Non-pigmented ciliary epithelial cell (primary cell): ENCODE measurements at places on chromosomes 16 and 17.

- DNase-seq: no peak
Observed at GRCh38 chr16:78415013-78415412, 315.6 kb downstream of the WWOX start.

- no peak for DNase-seq
Observed at GRCh38 chr17:68383443-68384321, 73.6 kb downstream of the WIPI1 start.

GRCh38 chr17:50214976-50215760 lies 13.7 kb upstream of the COL1A1 start:
- no peak for DNase-seq

GRCh38 chr17:42891539-42892152 lies 9.0 kb upstream of the G6PC1 start:
- no peak for DNase-seq

- DNase-seq: no peak
Observed at GRCh38 chr17:35765756-35766488, 5.2 kb downstream of the C17orf50 start.

GRCh38 chr16:67108489-67108888 lies 1.3 kb upstream of the PHAF1 start:
- DNase-seq: no peak
